Germinal center (tissue), 1 donor: ENCODE measurements at places on chromosomes 11 and 22.

DNA sequence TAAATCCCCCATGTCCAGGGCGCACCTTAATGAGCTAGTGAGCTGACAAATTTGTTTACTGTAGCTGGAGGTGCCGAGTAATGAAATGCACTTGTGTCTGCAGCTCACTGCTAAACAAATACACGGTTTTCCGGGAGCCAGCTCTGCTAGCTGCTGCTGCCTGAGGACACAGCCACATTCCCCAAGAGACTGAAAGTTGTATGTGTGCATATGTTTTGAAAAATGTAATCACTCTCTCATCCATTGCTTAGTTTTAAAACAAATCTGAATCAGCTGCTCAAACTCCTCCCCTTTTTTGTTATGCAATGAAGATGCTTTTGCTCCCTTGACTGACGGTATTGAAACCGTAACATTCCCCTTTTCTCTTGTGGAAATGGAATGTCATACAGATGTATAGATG lies 62.4 kb upstream of the NNMT start:
- no peak for DNase-seq

DNA sequence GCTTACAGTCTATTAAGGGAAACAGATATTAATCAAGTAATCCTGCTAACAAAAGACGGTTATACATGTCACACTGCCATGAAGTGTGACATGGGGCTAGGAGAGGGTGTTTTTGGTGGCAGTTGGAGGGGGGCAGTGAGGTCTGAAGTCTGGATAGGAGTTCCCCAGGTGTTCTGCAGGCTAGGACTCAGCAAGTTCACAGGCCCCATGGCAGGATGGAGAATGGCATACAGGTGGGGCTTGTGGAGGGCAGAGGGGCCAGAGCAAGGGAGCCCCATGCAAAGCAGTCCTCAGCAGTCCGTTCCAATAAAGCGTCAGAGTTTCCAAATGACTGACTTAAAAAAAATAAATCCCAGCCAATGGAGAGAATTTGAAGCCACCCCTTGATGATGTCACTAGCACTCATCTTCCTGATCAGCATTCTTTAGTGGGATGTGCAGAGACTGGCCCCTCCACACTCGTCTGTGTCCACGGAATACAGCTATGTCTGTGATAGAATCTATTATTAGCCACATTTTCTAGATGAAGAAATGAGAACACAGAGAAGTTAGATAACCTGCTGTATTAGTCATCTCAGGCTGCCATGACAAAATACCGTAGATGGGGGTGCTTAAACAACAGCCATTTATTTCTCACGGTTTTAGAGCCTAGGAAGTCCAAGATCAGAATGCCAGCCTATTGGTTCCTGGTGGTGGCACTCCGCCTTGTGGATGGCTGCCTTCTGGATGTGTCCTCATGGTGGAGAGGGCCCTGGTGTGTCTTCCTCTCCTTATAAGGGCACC lies 32.6 kb downstream of the PRDM11 start:
- DNase-seq: no peak

DNA sequence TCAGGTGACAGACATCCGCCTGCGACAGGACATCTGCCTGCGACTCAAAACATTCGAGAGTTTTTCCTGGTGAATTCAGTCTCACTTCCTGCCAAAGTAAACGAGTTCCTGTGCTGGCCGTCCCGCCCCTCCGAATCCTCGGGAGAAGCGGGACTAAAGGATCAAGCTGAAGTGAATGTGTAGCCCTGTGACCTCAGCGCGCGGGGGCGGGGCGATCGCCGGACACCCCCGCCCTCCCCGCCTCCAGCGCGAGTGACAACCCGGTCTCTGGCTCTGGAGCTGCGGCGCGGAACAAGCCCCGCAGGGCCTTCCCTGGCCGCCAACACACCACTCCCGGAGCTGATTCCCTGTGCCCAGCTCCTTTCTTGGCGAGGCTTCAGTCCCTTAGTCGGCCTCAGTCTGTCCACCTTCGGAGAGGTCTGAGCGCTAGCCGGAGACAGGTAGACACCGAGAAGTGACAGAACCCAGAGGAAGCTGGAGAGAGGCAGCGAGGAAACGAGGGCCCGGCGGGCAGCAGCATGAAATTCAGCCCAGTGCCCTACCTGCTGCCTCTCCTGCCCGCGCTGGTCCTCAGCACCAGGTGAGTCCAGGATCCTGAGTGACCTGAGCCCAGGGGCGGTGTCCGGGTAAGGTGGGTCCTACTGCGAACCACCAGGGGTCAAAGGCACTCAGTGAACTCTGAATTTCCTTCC lies 766.4 kb upstream of the LUZP2 start:
- no peak for DNase-seq

DNA sequence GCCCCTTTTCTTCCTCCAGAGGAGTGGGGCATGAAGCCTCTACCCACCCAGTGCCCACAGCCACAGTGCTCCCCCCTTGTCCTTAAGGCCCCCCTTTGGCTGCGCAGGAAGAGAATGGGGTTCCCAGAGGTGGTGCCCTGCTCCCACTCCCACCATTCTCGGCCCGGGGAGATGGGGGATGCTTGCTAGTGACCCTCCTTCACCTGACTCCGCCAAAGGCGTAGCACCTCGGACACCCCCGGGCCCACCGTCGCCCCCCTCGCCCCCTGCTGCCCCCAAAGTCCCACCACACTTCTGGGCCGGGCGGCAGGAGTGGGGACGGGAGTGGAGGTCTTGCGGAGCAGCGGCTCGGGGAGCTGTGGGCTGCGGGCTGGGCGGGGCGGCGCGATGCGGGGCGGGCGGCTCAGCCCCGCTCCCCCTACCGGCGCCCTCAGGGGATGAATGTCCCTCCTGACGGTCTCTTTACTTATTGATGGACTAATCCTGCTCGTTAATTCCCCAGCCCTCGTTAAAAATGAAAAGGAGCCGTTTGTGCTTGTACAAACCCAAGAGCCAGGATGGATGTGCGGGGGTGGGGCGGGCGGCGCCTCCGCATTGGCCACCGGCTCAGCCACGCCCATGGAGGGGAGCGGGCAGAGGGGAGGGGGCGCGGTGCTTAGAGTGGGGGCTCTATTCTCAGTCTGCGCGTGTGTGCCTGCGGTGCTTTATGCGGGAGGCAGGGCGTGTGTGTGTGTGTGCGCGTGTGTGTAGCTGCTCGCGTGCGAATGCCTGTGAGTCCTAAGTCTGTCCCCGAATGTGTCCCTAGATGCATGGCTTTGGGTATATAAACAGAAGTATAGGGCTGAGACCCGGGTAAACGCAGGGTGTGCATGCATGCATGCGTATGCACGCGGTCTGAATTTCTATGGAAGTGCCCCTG lies 25.6 kb downstream of the SYT7 start:
- DNase-seq: no peak

GRCh38 chr11:44792171-44792570 lies 65.4 kb downstream of the TSPAN18 start:
- DNase-seq: no peak
